Globus pallidus (tissue), 1 donor: ENCODE measurements at places on chromosomes 2 and 18.

GRCh38 chr2:19835781-19836281 is 66.0 kb downstream of the TTC32 start:
- DNase-seq, result no peak

GRCh38 chr2:11437602-11438001 is 28.4 kb downstream of the E2F6 start:
- DNase-seq, result no peak

DNA sequence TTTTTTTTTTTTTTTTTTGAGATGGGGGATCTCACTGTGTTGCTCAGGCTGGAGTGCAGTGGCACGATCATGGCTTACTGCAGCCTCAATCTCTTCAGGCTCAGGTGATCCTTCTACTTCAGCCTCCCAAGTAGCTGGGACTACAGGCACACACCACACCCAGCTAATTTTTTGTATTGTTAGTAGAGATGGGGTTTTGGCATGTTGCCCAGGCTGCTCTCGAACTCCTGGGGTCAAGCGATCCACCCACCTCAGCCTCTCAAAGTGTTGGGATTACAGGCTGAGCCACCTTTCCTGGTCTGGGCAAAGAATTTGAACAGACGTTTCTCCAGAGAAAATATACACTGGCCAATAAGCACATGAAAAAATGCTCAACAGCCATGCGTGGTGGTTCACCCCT is 2.9 kb upstream of the SNRNP200 start:
- DNase-seq, result no peak

DNA sequence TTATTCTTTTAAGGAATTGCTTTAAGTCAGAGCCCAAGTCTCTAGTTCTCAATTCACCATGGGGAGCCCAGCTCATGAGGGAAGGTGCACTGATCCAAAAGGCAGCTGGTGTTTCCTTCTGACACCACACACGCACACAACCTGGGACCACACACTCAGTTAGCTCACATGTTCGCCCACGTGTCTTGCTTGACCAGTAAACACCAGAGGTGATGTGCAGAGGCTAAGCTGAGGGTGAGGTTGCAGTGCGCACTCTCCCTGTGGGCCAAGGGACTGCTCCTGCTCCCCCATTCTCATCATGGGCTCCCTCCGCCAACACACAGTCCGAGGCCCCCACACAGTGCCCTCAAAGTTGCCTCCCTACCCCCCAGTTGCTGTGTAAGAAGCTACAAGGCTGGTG is 70.8 kb upstream of the BZW1 start:
- DNase-seq, result no peak

GRCh38 chr2:222311978-222312738 is 13.4 kb upstream of the PAX3 start:
- DNase-seq, result no peak

- DNase-seq, result no peak
These were observed 197.5 kb upstream of the COL3A1 start for GRCh38 chr2:188776634-188777033.
